ENCODE measurements at places on chromosomes 4 and X.

DNA sequence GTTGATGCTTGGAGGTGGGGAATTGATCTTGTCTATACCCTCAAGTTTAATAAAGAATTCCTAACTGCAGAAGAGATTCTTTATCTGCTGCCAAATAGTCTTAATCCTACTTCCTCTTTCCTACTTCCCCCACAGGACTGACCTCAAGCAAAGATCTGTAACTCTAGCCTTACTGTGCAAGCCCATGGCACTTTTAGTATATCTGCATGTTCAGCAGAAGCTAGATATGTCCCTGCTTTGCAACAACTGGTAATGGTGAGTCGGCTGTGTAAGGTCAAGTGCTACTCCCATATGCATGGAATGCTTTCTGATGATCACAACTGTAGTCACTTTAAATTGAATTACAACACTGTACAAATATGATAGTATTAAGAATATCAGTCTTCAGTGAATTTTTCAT is 26.3 kb upstream of the PDS5A start:
- DNase-seq, result no peak

GRCh38 chr4:26425953-26426352 is 64.3 kb downstream of the CCKAR start:
- no peak for DNase-seq

DNA sequence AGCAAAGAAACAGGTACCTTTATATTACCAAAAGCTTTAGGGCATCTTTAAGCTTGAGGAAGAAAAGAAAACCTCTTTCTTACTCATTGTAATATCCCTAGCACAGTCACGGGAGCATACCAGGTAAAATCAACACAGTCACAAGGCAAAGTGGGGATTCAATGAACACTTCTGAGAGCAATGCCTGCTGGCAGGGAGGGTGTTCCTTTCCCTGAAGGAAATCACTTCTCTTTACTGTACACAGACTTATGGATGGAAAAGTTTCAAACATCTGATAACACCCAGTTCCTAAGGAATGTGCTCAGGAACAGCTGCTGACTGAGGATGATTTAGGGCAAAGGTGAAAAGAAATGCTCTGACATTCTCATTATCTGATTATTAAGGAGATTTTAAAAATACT is 94.8 kb downstream of the MAML3 start:
- DNase-seq, result no peak

DNA sequence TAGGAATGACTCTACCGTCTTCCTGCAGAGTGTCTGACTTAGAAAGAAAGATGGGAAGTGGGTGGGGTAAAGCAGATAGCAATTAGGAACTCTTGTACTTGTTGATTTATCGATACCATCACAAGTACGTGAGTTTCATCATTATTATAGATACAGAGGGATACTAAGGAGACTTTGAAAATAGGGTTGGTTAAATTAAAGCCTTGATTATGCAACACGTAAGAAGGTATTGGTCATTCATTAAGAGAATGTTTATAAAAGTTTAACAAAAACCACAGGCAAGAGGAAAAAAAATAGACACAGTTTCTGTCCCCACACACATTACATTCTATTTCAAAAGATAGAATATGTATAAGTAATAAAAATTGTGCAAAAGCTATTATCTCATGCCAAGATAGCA is 65.9 kb upstream of the UGT2B7 start:
- no peak for DNase-seq

- DNase-seq, result no peak
Observed at GRCh38 chrX:19017271-19017670, 33.4 kb upstream of the PHKA2 start.

DNA sequence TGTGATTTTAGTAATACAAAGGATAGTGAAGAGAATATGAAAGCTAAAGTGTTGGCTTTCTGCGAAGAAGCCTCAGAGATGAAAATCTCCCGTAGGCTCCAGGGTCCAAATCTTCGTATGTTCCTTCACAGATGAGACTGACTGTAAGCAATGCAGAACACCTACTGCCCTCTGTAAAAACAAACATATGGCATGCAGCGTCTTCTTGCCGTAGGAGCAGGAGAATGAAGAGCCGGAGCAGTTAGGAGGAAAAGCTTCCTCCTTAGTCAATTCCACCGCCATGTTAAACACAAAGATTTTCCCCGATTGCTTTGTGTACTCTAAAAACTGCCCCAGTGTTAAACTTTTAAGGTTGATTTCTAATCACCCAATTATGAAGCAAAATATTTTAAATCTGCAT is 22.5 kb downstream of the RWDD4 start:
- DNase-seq, result no peak

DNA sequence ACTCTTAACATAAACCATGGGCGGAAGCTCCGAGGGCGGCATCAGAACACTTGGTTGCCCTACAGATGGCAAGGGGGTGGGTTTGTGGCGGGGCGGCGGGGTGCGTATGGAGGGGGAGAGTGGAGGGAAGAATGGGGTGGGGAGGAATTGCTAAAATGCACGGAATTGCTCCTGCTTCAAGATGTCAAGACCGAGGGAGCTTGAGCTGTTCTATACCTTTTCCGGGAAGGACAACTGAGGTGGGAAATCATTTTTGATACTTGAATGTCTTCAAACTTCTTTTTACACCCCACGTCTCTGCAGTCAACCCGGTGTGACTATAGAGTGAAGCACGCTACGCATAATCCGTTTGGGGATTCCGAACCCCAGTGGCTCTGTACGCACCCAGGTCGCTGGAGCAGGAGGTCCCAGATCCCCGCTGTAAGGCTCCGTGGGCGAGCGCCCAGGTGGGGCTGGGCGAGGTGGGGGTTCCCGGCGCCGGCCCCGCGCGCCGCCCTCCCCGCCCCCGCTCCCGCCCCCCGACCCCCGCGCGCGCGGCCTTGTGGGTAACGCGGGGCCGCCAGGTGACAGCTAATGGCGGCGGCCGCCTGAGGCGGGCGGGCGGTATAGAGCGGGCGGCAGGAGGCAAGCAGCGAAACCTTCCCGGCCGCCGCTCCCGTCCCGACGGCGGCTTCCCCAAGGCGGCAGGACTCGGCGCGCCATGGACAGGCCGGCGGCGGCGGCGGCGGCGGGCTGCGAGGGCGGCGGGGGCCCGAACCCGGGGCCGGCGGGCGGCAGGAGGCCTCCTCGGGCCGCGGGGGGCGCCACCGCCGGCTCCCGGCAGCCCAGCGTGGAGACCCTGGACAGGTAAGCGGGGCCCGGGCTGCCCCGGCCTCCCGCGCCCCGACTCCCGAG is at the start of gene MTMR1:
Gene MTMR1, plus strand, starts transcription at position 566 of the 894 bp plus-strand sequence. Its CDS starts 135 bp downstream, at position 701.
- peak; percentile 52 for DNase-seq

DNA sequence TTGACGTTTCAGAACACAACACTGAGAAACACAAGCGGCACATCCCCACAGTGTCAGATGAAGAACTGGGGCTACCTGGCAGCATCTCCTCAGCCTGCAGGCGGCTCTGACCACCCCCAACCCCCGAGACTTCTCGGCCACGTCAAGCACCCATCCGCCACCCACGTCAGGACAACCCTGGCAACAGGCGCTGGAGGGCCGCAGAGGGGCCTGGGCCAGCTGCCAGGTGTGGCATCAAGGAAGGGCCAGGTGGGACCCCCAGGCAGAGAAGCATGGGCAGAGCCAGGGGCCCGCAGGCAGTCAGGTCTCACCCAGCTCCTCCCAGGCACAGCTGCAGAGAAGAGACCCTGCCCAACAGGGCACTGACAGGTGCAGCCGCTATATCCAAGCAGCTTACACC is 22.3 kb downstream of the GAK start:
- no peak for DNase-seq

- DNase-seq, result no peak
Observed at GRCh38 chr4:98222306-98222705, 38.9 kb upstream of the RAP1GDS1 start.

- DNase-seq, result no peak
Observed at GRCh38 chr4:24794916-24795665, at the start of gene SOD3. Gene SOD3 (plus strand): TSS chr4:24795573. CDS start chr4:24799522, 3,949 bp downstream.

GRCh38 chr4:2093265-2093664 is 34.1 kb downstream of the NAT8L start:
- DNase-seq, result no peak

GRCh38 chr4:53234669-53235068 is 131.2 kb downstream of the SCFD2 start:
- DNase-seq, result no peak

GRCh38 chrX:135403374-135403773 is 18.4 kb upstream of the SMIM10L2A start:
- no peak for DNase-seq

DNA sequence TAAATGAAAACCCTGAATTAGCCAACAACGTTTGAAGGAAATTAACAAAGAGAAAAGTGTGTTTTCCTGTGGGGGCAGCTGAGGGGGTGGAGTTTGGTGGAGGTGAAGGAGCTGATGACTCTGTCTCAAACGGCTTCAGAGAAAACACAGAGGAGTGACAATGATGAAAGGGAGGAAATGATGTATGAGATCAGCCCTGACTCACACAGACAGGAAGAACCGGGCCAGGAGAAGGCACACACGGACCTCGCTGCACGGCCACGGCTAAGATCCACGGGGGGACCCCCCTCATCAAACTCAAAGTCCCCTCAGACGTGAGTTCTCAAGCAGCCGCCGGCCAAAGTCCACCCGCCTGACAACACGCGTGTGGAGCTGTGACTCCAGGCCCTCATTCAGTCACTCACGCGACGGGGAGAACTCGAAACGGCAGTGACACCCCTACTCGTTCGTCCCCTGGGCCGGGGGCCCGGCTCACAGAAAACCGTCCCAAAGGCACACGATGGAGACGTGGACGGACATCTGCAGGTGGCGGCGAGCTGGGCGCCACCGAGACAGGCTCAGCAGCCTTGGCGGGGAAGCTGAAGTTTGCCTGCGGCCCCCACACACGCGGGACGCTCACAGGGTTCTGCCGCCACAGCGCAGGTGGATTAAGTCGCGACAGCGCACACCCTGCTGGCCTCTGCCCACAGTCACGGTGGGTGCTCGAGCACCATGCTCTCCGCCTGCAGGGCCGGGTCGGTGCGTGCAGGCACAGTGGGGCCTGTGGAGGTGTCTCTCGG is 28.8 kb downstream of the PPP2R3B start:
- peak; percentile 40 for DNase-seq

GRCh38 chr4:134668237-134668636 is 466.6 kb upstream of the PABPC4L start:
- DNase-seq, result no peak

DNA sequence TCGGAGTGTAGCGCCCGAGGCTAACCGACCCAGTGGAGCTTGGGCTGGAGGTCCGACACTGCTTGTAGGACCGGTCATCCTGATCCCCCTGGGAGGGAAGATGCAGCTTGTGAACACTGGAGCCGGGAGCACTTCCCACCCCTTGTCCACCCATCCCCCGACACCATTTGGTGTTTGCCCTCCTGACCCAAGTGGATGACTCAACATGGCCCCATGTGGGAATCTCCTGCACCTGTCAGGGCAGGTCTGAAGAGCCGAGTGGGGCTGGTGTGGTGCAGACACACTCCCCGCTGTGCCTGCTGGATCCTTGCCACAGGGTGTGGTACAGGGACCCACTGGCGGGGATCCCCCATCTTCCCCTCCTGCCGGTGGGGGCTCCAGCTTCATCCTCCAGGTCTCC is 90.0 kb upstream of the AFAP1 start:
- DNase-seq, result no peak

DNA sequence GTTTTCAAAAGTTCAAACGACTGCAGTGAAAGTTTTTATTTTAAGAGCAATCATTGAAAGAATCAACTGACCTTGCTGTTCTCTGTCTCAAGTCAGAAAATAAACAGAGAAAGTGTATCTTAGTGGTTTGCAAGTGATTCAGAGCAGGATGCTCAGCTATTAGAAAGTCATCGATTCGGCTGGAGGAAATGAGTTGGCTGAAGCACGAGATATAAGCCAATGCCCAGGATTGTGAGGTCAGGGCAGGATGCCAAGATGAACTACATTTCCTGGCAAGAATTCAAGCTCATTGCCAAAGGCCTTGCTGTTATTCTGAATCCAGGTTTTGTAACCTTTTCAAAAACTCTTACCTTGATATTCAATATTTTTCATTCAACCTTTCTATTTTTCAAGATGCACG is 541.4 kb upstream of the BOD1L1 start:
- no peak for DNase-seq

- no peak for DNase-seq
Observed at GRCh38 chrX:148574237-148574973, 74.0 kb downstream of the AFF2 start.

GRCh38 chr4:125735102-125735501 is 420.3 kb downstream of the FAT4 start:
- DNase-seq, result no peak

- DNase-seq, result no peak
Observed at GRCh38 chrX:38879631-38880220, 78.5 kb downstream of the MID1IP1 start.

DNA sequence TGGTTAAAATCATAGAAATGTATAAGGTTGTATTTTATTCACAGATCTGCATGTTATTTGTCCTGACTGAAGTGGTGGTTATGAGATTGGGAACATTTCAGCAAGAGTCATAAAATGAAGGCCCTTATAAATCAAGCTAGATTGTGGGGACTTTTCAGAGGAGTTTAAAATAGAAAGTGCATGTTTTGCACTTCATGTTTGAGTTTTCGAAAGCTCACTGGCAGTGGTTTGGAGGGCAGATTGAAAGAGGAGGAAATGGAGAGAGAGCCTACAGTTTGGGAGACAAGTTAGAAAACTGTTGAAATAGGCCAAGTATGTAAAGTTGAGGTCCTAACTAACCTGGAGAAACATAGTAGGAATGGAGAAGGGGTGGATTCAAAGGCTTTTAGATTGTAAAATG is 124.9 kb downstream of the KDM6A start:
- DNase-seq, result no peak

GRCh38 chr4:116878280-116878679 is 207.1 kb downstream of the TRAM1L1 start:
- DNase-seq, result no peak

DNA sequence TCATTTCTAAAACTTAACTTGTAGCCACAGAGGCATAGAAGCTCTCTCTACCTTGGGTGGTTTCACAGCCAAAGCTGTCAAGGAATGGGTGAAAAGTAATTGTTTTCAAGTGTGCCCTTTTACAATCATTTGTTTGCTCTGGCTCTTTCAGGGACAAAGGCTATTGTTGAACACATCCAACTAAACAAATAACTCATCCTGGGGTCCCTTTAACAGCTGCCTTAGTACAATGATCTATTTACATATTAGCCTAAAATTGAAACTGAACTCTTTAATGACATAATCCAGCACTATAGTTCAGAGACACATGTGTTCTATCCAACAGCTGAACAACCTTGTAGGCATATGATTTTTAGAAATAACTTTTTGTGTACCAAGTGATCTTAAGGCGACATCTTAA is 3.7 kb downstream of the HHIP start:
- no peak for DNase-seq

- peak; percentile 22 for DNase-seq
Observed at GRCh38 chr4:153438916-153439756, 27.0 kb upstream of the TMEM131L start.

Measured in stimulated activated CD4-positive, alpha-beta T cell treated with anti-CD3 and anti-CD28 coated beads, Interleukin-2, amount 100 ng/mL, for 24 hours (primary cell).